GM23338 (cell line): ENCODE measurements at places on chromosomes 2 and 18. TPM values are rescaled to one million over a fixed set of nuclear protein-coding genes. Genes with fewer than 3 reads are reported as not detected.
A peak's percentile ranks its signal among the peaks of the same experiment; 100 is the strongest.

GRCh38 chr18:11754979-11755378 lies 65.9 kb downstream of the GNAL start:
- H3K27me3 ChIP-seq: peaks cover 39% of the 10 kb centered on the region
- H3K4me1 ChIP-seq: peaks cover 6% of the 10 kb centered on the region; the same call in 1 of the 2 replicates
- H3K36me3 ChIP-seq: no peaks in the 10 kb centered on the region; the same call in 1 of the 2 replicates
- no peak for DNase-seq
- no peak overlapping the region for H3K4me3 ChIP-seq

The TBR1 gene
- not detected in 2 replicates for polyA plus RNA-seq

DNA sequence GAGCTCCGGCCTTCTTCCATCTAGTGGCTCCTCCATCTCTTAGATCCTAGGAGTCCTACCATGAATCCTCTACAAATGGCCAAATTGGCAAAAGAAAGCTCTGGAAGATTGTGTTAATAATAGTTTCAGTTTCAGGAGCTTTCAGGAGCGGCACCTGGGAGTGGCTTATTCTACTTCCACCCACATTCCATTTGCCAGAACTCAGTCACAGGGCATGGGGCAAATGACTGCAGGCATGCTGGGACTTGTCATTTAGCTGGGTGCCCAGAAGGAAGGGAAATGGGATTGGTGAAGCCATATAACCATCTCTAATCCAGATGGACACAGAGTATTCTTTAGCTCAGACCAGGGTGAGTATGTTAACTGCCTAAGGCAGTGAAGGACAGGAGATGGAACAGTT lies 3.6 kb upstream of the LRATD1 start:
- no peak for DNase-seq
- H3K27me3 ChIP-seq: peaks cover 43% of the 10 kb centered on the region
- no peak overlapping the region for H3K27ac ChIP-seq
- H3K36me3 ChIP-seq: no peaks in the 10 kb centered on the region
- H3K4me1 ChIP-seq: peaks cover 8% of the 10 kb centered on the region; the same call in 1 of the 2 replicates

The ABCG5 gene
- 0.08 and 0.14 TPM in 2 replicates for polyA plus RNA-seq

- H3K4me3 ChIP-seq: no peak overlapping the region
- no peak overlapping the region for H3K27ac ChIP-seq
- no peaks in the 10 kb centered on the region for H3K4me1 ChIP-seq
- DNase-seq: no peak
- H3K27me3 ChIP-seq: no peaks in the 10 kb centered on the region
Observed at GRCh38 chr18:78757014-78757413, 222.6 kb upstream of the SALL3 start.

GRCh38 chr2:144162652-144163051 lies 357.3 kb downstream of the ZEB2 start:
- DNase-seq: peak; percentile 77
- no peak overlapping the region for H3K4me3 ChIP-seq
- no peaks in the 10 kb centered on the region for H3K4me1 ChIP-seq
- H3K27ac ChIP-seq: no peak overlapping the region

GRCh38 chr18:55487997-55488396 lies 100.0 kb downstream of the TCF4 start:
- H3K36me3 ChIP-seq: no peaks in the 10 kb centered on the region
- H3K4me3 ChIP-seq: no peak overlapping the region
- DNase-seq: no peak
- H3K4me1 ChIP-seq: peaks cover 44% of the 10 kb centered on the region
- peak overlapping the region; percentile 29 for H3K27ac ChIP-seq

GRCh38 chr18:2642771-2643170 lies 12.8 kb upstream of the SMCHD1 start:
- no peak overlapping the region for H3K4me3 ChIP-seq
- no peaks in the 10 kb centered on the region for H3K36me3 ChIP-seq
- H3K27ac ChIP-seq: no peak overlapping the region
- no peaks in the 10 kb centered on the region for H3K27me3 ChIP-seq

DNA sequence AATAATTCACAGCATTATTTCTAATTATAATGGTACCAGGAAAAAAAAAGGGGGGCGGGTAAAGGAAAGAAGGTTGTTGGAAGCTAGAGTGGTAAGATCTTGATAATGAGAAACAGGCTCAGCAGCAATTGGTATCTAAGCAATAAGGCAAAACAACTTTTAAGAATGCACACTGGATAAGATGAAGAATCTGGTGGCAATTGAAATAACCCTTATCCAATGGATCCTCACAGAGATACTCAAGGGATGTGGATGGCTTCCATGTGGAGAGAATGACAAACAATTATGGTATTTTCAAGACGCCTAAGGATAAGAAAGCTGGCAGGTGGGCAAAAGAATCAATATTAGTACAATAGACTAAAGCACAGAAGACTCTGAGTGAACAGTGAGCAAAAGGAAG lies 153.6 kb downstream of the UPP2 start:
- no peaks in the 10 kb centered on the region for H3K36me3 ChIP-seq
- no peak overlapping the region for H3K4me3 ChIP-seq
- no peaks in the 10 kb centered on the region for H3K27me3 ChIP-seq
- no peak overlapping the region for H3K27ac ChIP-seq
- H3K4me1 ChIP-seq: no peaks in the 10 kb centered on the region; the same call in 1 of the 2 replicates

DNA sequence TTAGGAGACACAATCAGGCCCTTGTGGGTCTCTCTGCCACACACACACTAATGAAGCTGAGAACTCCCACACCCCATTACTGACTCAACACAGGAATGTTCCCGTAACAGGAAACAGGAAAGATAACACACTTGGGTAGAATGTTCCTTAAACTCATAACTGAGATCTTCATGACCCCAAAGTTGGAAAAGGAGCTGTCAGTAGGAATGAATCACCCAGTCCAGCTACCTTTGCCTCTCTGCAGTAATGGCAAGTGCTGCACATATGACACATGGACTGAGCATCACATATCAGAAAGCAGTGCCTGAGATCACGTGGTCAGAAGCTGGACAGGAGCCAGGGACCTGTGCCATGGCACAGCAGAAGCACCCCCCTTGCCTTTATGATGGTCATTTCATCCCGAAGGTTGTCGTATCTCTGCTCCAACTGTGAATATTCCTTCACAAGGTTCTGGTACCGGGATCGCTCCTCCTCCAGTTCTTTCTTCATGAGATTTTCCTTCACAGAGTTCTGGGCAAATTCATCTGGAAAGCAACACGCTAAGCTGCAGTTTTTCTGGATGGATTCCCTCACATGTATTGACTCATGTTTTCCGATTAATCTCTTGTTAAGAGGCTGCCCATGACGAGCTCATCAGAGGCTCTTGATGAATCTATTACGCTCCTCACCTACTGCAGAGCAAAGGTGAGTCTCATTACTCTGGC lies 65.4 kb upstream of the ACAA2 start:
- H3K36me3 ChIP-seq: no peaks in the 10 kb centered on the region
- no peaks in the 10 kb centered on the region for H3K27me3 ChIP-seq

DNA sequence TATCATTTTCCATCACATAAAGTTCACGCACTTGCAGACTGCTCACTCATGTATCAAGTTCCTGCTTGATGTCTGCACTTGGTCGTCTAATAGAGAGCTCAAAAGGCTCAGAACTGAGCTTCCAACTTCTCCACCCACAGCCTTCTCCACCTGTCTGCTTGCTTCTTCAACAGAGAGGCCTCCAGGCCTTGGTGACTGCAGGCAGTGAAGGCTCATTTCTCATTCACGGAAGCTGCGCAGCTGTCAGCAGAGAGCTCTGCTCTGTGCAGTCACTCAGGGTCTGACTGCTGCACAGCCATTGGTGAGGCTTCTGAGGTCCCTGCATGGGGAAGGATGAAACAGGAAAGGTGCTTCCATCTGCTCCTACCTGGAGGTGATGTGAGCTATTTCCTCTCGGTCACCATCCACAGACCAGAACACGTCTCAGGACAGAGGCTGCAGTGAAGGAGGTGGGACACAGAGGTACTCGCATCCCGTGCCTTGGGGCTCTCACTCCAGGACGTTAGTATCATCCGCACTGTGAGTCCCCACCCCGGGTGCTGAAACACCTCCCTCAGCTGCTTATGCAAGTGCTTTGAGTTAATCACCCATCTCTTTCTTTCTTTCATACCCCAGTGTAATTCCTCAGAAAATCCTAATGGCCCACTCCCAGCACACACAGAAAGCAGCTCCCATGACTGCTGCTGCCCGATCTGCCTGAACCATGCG lies 126.2 kb downstream of the TMEM18 start:
- DNase-seq: no peak
- no peak overlapping the region for H3K27ac ChIP-seq
- no peak overlapping the region for H3K4me3 ChIP-seq
- H3K27me3 ChIP-seq: no peaks in the 10 kb centered on the region
- H3K4me1 ChIP-seq: no peaks in the 10 kb centered on the region
- no peaks in the 10 kb centered on the region for H3K36me3 ChIP-seq

GRCh38 chr2:76870581-76870980 lies 651.6 kb downstream of the LRRTM4 start:
- no peak overlapping the region for H3K4me3 ChIP-seq
- no peak for DNase-seq
- H3K36me3 ChIP-seq: no peaks in the 10 kb centered on the region
- H3K27me3 ChIP-seq: no peaks in the 10 kb centered on the region
- H3K27ac ChIP-seq: no peak overlapping the region

The ATP6V1B1 gene
- not detected in 2 replicates for polyA plus RNA-seq

- no peak for DNase-seq
- no peak overlapping the region for H3K27ac ChIP-seq
- peaks cover 5% of the 10 kb centered on the region; the same call in 1 of the 2 replicates for H3K4me1 ChIP-seq
- H3K4me3 ChIP-seq: no peak overlapping the region
- no peaks in the 10 kb centered on the region for H3K27me3 ChIP-seq
Observed at GRCh38 chr18:74996055-74996454, 212.9 kb downstream of the PTGR3 start.

DNA sequence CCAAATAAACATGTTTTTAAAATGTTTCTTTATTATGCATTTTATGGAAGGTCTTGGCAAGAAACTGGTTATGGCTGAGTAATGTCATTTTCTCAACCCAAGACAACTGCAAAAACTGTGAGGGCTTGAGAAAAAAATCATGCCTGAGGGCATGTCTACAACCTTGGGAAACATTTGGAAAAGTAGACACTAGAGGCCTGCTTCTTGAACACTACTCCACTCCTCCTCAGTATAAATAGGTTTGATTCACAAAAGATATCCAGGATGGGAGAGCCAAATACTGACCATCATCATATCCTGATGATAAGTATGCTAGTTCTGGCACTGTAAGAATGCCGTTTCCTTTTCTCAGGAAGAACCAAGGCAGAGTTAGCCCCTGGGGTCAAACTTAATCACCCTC lies 71.1 kb downstream of the OSR1 start:
- no peak for DNase-seq
- no peaks in the 10 kb centered on the region for H3K4me1 ChIP-seq
- H3K27ac ChIP-seq: no peak overlapping the region
- no peaks in the 10 kb centered on the region for H3K27me3 ChIP-seq
- H3K4me3 ChIP-seq: no peak overlapping the region

- peaks cover 19% of the 10 kb centered on the region for H3K4me1 ChIP-seq
- H3K4me3 ChIP-seq: no peak overlapping the region
- H3K27ac ChIP-seq: no peak overlapping the region
- H3K36me3 ChIP-seq: no peaks in the 10 kb centered on the region
Observed at GRCh38 chr2:182824056-182824766, 42.2 kb downstream of the FRZB start.

DNA sequence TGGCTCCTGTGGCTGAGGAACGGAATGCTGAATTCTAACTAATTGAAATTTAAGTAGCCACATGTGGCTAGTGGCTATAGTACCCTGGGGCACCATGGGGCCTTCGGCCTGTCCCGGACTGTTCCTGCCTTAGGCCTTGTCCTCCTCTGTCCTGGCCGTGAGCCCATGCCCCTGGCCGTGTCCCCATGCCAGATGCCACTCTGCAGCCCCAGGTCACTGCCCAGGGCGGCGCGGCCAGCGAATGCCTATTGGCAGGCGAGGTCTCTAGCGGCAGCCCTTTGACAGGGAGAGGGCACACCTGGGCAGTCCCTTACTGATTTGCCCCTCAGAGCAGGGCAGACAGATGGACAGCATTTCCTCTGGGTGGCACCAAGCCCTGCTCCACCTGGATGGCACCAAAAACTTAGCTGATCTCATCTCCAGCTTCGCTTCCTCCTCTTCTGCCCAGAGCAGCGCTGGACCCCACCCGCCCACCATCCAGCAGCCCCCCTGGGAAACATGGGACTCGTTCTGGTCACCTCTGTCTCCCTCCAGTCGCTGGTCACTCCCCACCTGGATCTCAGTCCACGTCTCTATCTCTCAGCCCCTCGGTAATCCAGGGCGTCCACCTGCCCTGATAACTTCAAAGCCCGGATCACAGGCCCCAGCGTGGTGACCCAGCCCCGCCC lies 1.1 kb upstream of the DGKD start:
- peaks cover 5% of the 10 kb centered on the region; the same call in 1 of the 2 replicates for H3K4me1 ChIP-seq
- H3K4me3 ChIP-seq: peak overlapping the region; percentile 85

The CASP10 gene
- polyA plus RNA-seq: 1.9 and 2.4 TPM in 2 replicates

- no peaks in the 10 kb centered on the region for H3K27me3 ChIP-seq
- H3K36me3 ChIP-seq: no peaks in the 10 kb centered on the region
- no peak for DNase-seq
- no peak overlapping the region for H3K27ac ChIP-seq
- H3K4me3 ChIP-seq: no peak overlapping the region
Observed at GRCh38 chr18:57677262-57678211, 55.9 kb upstream of the NARS1 start.

- no peak overlapping the region for H3K4me3 ChIP-seq
- DNase-seq: no peak
- no peaks in the 10 kb centered on the region for H3K4me1 ChIP-seq
- H3K27ac ChIP-seq: no peak overlapping the region
- H3K36me3 ChIP-seq: no peaks in the 10 kb centered on the region
- no peaks in the 10 kb centered on the region for H3K27me3 ChIP-seq
Observed at GRCh38 chr2:129319422-129319717, 660.1 kb upstream of the RAB6C start.

The SLC30A3 gene
- polyA plus RNA-seq: 4.1 and 6.0 TPM in 2 replicates

The MAP3K19 gene
- not detected in 2 replicates for polyA plus RNA-seq

The CPS1 gene
- 4.9 and 5.5 TPM in 2 replicates for polyA plus RNA-seq

DNA sequence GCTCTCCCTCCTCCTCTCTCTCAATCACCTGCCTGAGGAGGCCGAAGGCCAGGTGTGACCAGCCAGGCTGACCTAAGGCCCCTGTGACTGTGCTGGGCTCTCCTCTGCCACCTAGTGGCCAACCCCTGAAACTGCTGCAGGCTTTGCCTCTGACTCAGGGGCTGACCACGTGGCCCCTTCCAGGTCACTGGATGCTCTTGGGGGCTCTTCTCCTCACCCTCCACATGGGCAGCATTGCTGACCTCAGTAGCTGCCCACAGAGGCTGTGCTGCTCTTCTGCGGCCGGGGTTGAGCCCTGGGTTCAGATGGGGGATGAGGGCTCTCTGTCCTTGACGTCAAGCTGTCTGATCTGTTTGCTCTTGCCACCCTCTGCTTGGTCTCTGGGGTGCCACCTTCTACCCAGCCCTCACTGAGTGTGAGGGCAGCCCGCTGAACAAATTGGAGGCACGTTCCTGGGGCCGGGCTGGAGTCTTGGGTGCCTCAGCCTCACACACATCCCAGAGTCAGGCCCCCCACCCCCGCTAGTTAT lies 122.7 kb downstream of the TWIST2 start:
- no peaks in the 10 kb centered on the region for H3K36me3 ChIP-seq
- H3K4me1 ChIP-seq: no peaks in the 10 kb centered on the region
- peak; percentile 75 for DNase-seq
- no peak overlapping the region for H3K27ac ChIP-seq
- H3K27me3 ChIP-seq: no peaks in the 10 kb centered on the region
